Progenitor cell of endocrine pancreas (in vitro differentiated cells): ENCODE measurements at places on chromosomes 5 and 9.

DNA sequence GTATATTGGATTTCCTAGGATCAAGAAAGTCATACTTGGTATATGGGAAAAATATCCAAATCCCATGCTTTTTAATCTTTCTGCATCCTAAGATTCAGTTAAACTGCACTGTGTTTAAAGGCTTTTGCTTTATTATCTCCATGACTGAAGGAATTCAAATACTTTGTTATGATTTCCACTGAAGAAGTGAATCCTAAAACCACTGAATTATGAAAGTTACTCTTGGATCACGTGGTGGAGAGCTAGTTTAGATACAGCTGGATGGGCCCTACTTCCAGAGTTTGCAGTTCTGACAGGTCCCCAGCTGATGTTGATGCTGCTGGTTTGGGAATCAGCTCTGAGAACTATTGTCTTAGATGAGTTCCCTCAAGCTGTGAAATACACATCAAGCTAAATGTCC lies 5.0 kb downstream of the DAB2 start:
- no peak for DNase-seq

DNA sequence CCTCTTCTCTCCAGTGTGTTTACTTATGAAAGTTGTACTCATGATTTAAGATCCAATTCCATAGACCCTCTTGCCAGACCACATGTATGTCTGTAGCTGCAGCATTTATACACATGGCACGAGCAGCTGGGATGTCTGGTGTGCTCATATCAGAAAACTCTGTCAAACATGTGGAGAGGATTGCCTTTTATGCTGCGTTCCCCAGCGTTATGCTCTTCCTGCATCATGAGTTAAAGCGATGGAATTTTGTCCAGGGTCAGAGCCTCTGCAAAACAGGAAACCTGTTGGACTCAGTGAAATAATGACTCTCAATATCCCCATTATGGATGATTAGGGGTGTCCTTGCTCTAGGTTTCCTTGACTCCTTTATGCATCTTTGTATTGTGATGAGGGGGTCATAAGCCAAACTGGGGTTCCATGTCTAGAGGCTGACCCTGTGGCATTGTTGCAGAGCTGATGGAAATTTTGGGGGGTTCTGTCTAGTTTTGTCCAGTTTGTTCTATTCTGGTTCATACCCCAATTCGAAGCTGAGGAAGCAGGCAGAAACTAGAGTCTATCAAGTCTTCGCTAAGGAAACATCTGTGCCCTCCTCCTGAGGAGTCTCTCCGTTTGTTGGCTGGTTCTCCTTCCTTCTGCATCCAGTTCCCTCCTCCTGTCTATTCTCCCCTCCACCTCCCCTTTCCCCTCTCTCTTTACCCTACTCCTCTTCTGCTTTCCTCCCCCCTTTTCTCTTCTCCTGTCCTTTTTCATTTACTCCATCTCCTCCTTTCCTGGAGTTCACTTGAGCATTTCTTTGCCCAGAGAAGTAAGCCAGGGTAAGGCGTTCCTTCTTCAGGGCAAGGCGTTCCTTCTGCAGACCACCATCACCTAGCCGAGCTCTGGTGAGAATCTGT lies 252.8 kb downstream of the MAST4 start:
- no peak for DNase-seq

DNA sequence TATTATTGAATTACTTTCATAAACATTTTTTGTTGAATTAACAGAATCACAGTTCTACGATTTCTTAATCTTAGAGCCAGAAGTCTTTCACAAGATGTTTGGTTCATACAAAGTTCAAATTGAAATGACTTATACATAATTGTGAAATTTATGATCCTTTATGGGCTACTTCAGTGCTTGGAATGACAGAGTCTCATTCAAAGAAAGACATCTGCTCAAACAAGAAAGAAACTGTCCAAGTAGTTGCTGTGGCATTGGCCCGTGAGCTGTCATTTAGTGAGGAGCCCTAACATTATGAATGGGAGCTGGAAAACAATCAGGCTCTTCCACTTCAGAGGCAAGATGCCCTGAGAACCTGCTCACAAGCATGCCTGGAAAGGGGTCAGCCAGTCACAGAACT lies 63.4 kb downstream of the AUH start:
- no peak for DNase-seq

- no peak for DNase-seq
Observed at GRCh38 chr9:78697618-78698017, 400.7 kb downstream of the PSAT1 start.

- no peak for DNase-seq
Observed at GRCh38 chr5:10730043-10730351, 31.0 kb downstream of the DAP start.
